ENCODE measurements at places on chromosomes 11 and 22. TPM values are rescaled to one million over a fixed set of nuclear protein-coding genes. Genes with fewer than 3 reads are reported as not detected.

The DLG2 gene
- 198 TPM for total RNA-seq

The TMEM134 gene
- 9.8 TPM for total RNA-seq

The TSKU gene
- 6.4 TPM for total RNA-seq

The TTC28 gene
- 132 TPM for total RNA-seq

The MS4A6E gene
- not detected for total RNA-seq

The C11orf21 gene
- total RNA-seq: 0.25 TPM

The OR5B21 gene
- total RNA-seq: not detected

The PHF21B gene
- 6.1 TPM for total RNA-seq

The OR51B4 gene
- total RNA-seq: not detected

The HSD17B12 gene
- total RNA-seq: 59.0 TPM

The OR52H1 gene
- not detected for total RNA-seq

The IFITM10 gene
- 0.49 TPM for total RNA-seq

The ZNRF3 gene
- 7.6 TPM for total RNA-seq

The GSTT2B gene
- total RNA-seq: 0.74 TPM

The SLC17A6 gene
- total RNA-seq: 6.1 TPM

The KDM2A gene
- 44.0 TPM for total RNA-seq

The ATXN10 gene
- total RNA-seq: 262 TPM

The ACR gene
- total RNA-seq: not detected

The GRIA4 gene
- total RNA-seq: 56.5 TPM

The GTSE1 gene
- 1.7 TPM for total RNA-seq

The DAGLA gene
- total RNA-seq: 7.4 TPM

The AMOTL1 gene
- 31.2 TPM for total RNA-seq

The DCDC1 gene
- 1.2 TPM for total RNA-seq

Measured in temporal lobe (tissue), 4 donors.